Fibroblast of skin of scalp (primary cell): ENCODE measurements at places on chromosomes 7 and 10.

GRCh38 chr10:77513220-77513619, 124.4 kb downstream of the KCNMA1 start:
- DNase-seq: no peak

DNA sequence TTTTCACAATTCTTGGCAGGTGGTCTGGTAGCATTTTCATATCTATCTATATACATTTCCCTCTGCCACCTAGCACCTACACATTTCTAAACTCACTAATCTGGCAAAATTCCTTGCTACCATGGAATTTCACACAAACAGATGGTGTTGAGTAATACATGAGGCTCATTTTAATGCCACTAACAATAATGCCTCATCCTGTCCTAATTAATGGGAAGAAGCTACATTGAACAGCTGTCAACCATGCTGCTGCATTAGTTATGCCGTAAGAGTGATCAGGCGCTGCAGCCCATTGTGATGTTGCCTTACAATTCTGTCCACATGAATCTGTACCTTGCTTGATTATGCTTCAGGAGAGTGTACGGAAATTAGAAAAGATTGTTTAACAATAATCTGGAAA, 23.2 kb downstream of the COL1A2 start:
- DNase-seq: peak; percentile 64

DNA sequence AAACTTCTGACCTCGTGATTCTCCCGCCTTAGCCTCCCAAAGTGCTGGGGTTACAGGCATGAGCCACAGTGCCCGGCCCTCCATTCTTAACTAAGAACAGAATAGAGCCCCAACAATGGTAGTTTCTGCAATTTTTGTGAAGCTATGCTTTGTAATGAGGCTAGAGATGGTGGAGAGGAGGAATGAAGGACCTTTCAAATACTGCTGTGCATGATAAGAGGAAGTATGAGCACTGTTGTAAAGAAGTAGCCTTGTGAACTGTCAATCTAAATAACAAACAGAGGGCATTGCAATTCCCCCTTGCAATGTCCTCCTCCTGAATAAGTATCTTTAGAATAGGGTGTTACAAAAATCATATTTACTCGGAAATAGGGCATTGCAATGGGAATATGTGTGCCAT, 70.2 kb downstream of the EVX1 start:
- no peak for DNase-seq

- DNase-seq: no peak
Observed at GRCh38 chr10:44749151-44749550, 162.0 kb upstream of the TMEM72 start.

- no peak for DNase-seq
Observed at GRCh38 chr7:112945046-112945445, 141.6 kb downstream of the GPR85 start.
